ENCODE measurements at places on chromosomes 5 and 9.

DNA sequence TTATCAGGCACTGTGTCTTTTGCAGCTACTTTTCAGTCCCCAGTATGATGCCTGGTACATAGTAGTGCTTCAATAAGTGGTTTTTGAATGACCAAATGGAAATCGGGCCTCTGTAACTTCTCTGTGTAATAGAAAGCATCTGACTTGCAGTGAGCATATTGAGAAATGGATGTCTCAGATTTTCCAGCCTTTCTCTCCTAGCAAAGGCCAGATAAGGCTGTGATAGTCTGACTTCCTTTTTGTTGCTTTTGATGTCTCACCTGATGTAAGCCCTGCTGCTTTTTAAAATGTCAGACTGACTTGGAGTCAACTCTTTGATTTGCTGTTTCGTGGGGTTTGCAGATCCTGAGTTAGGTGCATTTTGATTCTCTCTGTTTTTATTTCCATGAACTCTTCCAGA lies 590.0 kb upstream of the ZNF608 start:
- no peak for DNase-seq

DNA sequence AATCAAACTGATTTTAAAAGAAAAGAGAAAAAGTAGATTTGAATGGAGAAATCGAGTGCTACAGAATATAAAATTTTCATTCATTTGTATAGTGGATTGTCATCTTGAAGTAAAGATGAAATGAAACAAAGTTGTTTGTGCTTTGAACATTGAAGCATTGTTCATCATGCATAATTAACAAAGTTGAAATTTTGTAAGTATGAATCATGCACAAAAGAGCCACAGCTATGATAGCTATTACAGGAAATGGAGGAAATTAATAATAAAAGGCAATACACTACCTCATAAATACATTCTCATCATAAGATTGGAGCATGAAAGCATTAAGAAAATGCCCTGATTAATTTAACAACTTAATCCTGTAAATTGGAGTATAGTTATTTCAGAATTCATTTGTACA lies 153.4 kb upstream of the TLX3 start:
- no peak for DNase-seq

DNA sequence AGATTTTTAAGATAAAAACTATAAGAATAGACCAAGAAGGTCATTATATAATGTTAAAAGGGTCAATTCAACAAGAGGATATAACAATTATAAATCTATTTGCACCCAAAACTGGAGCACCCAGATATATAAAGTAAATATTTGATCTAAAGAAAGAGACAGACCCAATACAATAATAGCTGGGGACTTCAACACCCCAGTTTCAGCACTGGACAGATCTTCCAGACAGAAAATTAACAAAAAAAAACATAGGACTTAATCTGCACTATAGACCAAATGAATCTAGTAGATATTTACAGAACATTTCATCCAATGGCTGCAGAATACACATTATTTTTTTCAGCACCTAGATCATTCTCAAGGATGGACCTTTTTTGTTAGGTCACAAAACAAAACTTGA lies 331.9 kb downstream of the SPOCK1 start:
- DNase-seq, result no peak

DNA sequence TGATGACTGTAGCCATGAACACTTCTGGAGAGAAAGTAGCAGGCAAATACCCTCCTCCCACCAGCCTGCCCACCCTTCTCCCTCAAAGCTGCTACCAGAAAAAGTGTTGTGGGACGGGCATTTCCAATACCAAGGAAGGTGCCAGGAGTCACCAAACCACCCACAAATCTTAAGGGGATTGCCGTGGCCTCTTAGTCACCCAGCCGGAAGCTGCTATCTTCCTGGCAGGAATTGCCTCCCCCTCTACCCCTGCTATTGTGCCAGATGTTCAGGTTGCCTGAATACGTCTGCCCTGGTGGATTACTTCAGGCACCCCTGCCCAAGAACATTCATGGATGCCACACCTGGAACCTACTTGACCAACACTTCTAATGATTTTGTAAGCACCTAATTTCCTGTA lies 156.1 kb downstream of the TTC39B start:
- no peak for DNase-seq

- DNase-seq, result no peak
These were observed 20.4 kb downstream of the RPS23 start for GRCh38 chr5:82257729-82258128.

GRCh38 chr9:114606068-114606467 lies 5.0 kb upstream of the TMEM268 start:
- DNase-seq, result no peak

GRCh38 chr9:91346644-91347043 lies 15.1 kb downstream of the AUH start:
- DNase-seq, result no peak

DNA sequence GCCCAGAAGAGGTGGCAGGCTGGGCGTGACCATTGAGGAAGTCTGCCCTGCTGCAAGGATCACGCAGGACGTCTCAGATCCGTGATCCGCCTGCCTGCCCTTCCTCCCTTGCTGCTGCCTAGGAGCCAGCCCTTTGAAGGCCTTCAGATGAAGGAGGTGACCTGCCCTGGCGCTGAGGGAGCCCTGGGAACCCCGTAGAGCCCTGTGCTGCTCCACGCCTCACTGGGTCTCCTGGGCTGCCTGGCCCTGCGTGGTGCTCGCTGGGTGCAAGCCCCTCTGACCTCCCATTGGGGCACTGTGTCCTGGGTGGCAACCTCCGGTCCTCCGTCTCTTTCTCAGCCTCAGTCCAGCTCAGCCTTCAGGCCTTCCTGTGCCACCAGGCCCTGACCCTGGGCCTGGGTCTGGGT lies 295.3 kb upstream of the IRX4 start:
- DNase-seq, result no peak

Measured in activated T-cell treated with anti-CD3 and anti-CD28 coated beads, Interleukin-2, amount 50 U/mL, for 4 hours (primary cell).